PC-9 (cell line): ENCODE measurements at places on chromosomes 4 and X. TPM values are rescaled to one million over a fixed set of nuclear protein-coding genes. Genes with fewer than 3 reads are reported as not detected.

Gene CLDN34
- total RNA-seq = not detected in 2 replicates

Gene TDO2
- 0.83 and 1.3 TPM in 2 replicates for total RNA-seq

Gene PRPS1
- total RNA-seq = 67.4 and 67.9 TPM in 2 replicates

Gene CITED1
- not detected in 2 replicates for total RNA-seq

Gene CDKL2
- total RNA-seq = 0.38 and 0.46 TPM in 2 replicates

DNA sequence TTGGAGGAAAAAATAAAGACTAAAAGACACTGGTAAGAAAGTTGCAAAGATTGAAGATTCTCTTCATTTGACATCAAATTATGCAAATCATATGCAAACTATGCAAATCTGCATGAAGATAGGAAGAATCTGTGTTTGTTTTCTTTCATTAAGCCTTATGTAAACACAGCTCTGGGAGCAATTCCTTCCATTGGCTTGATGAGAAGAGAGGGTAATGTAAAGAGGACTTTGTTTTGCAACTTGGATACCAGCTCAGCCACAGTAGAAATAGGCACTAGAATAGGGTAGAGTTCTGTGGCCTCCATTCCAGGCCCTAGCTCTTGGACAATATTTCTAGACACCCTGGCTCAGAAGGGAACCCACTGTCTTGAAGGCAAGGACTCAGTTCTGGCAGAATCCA, 388.4 kb upstream of the RASGEF1B start:
- no peak overlapping the region for H3K27ac ChIP-seq
- H3K4me3 ChIP-seq = no peak overlapping the region
- no peak for DNase-seq
- H3K4me1 ChIP-seq = no peaks in the 10 kb centered on the region
- no peaks in the 10 kb centered on the region for H3K27me3 ChIP-seq

DNA sequence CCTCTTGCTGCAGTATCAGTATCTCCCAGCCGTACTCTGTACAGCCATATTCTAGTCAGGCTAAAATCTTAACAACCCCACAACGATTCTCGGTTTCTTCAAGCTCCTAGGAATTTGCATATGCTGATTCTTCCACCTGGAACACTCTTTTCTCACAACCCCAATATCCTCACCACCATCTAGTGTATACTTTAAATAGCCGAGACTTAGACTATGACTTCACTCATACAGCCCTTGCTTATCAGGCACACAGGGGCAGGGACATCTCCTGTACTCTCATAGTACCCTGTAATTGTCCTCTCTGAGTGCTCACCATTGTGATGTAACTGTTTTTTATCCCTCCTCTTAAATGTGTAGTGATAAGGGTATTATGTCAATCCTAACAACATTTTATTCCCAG, 2126.4 kb upstream of the TENM3 start:
- H3K36me3 ChIP-seq = no peaks in the 10 kb centered on the region
- H3K4me3 ChIP-seq = no peak overlapping the region
- no peak for DNase-seq
- no peaks in the 10 kb centered on the region for H3K4me1 ChIP-seq
- no peaks in the 10 kb centered on the region for H3K27me3 ChIP-seq

GRCh38 chr4:112633477-112634235, 3.1 kb downstream of the ZGRF1 start:
- peaks cover 18% of the 10 kb centered on the region for H3K4me1 ChIP-seq
- no peak overlapping the region for H3K27ac ChIP-seq
- no peaks in the 10 kb centered on the region; the same call in 1 of the 2 replicates for H3K36me3 ChIP-seq
- H3K27me3 ChIP-seq = no peaks in the 10 kb centered on the region

DNA sequence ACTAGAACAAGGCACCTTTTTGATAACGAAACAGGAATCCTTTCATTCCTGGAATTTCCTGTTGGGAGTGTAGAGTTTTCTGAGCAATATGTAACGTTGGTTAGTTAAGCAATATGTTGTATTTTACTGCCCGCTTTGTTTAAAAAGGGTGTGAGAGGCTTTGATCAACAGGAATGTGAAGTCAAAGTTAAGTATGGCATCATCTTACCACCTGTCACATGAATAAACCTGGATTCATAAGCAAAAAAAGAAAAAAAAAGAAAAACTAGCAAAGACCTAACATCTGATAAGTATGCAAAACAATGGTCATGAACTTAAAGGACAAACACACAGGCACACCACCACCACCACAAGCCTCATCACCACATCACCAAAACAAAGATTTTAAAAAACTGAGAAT, 7.1 kb upstream of the CXCL5 start:
- peaks cover 15% of the 10 kb centered on the region for H3K4me1 ChIP-seq
- H3K27ac ChIP-seq = peak overlapping the region; percentile 68
- H3K4me3 ChIP-seq = no peak overlapping the region
- no peaks in the 10 kb centered on the region for H3K36me3 ChIP-seq

GRCh38 chrX:25819879-25820278, 318.3 kb upstream of the MAGEB18 start:
- H3K36me3 ChIP-seq = no peaks in the 10 kb centered on the region
- H3K4me1 ChIP-seq = no peaks in the 10 kb centered on the region
- DNase-seq = no peak
- no peak overlapping the region for H3K4me3 ChIP-seq

DNA sequence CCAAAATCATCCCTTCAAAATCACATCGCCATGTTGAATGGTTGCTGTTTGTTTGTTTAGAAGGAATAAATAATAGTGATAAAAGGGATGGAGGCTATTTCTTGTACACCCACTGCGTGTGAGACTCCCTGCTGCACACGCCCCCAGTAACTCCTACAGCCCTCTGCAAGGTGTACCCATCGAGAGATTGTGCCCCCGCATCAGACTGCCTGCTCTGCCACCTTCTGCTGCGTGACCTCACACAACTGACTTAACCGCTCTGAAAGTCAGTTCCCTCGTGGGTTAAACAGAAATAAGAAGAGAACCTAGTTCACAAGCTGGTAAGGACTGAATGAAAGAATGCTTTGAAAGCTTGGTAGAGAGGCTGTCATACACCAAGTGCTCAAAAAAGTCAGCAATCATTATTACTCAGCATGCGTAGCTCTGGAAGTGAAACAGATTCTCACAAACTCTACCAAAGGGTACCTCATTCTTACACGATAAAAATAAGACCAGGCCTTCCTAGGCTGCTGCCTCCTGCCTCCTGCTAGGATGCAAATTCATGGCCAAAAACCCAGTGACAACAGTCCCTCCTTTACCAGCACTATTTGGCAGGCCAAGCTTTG, 147.1 kb downstream of the CPEB2 start:
- H3K27me3 ChIP-seq = no peaks in the 10 kb centered on the region
- DNase-seq = no peak
- peak overlapping the region; percentile 80 for H3K27ac ChIP-seq
- no peak overlapping the region for H3K4me3 ChIP-seq

- H3K4me3 ChIP-seq = no peak overlapping the region
- DNase-seq = no peak
- no peaks in the 10 kb centered on the region for H3K27me3 ChIP-seq
- no peaks in the 10 kb centered on the region for H3K36me3 ChIP-seq
Observed at GRCh38 chr4:97150966-97151365, 992.3 kb downstream of the STPG2 start.

- peak; percentile 49 for DNase-seq
- H3K36me3 ChIP-seq = no peaks in the 10 kb centered on the region
- H3K27ac ChIP-seq = no peak overlapping the region
- 0 out of 2 replicates have a peak, but pooled peaks cover 4% of the 10 kb centered on the region for H3K4me1 ChIP-seq
Observed at GRCh38 chrX:129723511-129723910, 15.3 kb upstream of the XPNPEP2 start.

- H3K27ac ChIP-seq = no peak overlapping the region
- no peaks in the 10 kb centered on the region for H3K4me1 ChIP-seq
- no peak overlapping the region for H3K4me3 ChIP-seq
- no peaks in the 10 kb centered on the region for H3K36me3 ChIP-seq
- no peak for DNase-seq
Observed at GRCh38 chr4:119189638-119190037, 22.9 kb upstream of the USP53 start.
